ENCODE measurements at places on chromosomes 13 and 19. TPM values are rescaled to one million over a fixed set of nuclear protein-coding genes. Genes with fewer than 3 reads are reported as not detected.
A peak's percentile ranks its signal among the peaks of the same experiment; 100 is the strongest.

The SIGLEC10 gene
- total RNA-seq: not detected

The CCL25 gene
- not detected for total RNA-seq

The HRC gene
- total RNA-seq: not detected

The ATXN8OS gene
- not detected for total RNA-seq

The CEACAM1 gene
- total RNA-seq: 10.9 TPM

The PNPLA6 gene
- 90.4 TPM for total RNA-seq

The HSH2D gene
- total RNA-seq: not detected

The STAP2 gene
- 28.5 TPM for total RNA-seq

The SYCN gene
- total RNA-seq: not detected

The C5AR1 gene
- total RNA-seq: not detected

GRCh38 chr19:16671652-16672274, 10.8 kb downstream of the TMEM38A start:
- DNase-seq: no peak

DNA sequence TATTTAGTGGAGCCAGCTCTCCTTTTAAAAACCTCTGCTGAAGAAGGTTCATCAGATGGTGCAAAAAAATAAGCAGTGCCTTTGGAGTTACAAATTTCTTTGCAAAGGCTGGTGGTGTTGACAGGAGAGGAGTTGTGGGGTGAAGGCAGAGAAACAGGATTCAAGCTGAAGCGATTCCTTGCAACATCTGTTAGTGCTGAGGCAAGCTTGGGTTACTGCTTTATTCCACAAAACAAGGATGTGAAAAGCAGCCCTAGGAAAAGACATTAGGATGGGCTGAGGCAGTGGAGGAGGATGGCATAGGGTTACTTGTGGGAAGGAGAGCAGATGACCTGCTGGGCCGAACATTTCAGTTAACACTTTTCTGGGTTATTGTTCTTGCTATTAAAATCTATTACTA, 390.7 kb downstream of the DLEU7 start:
- DNase-seq: no peak

DNA sequence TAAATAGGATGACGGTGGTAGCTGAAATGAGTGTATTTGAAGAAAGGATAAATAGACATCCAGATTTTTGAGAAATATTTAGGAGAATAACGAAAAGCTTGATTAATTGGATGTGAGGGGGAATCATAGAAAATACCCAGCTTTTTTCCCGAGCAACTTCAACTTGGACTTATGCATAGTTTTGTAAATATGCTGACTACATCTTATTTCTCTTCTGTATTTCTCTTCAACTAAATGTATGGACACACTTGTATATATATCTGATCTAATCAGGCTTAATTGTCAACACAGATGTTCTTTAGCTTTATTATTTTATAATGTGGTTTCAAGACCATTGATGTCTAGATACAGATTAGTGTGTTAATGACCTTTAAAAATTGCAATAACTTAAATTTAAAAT, 685.0 kb downstream of the SLITRK1 start:
- DNase-seq: no peak

- no peak for DNase-seq
Observed at GRCh38 chr19:23673132-23673531, 13.9 kb downstream of the ZNF675 start.

- no peak for DNase-seq
Observed at GRCh38 chr13:30998136-30999088, 66.0 kb downstream of the TEX26 start.

DNA sequence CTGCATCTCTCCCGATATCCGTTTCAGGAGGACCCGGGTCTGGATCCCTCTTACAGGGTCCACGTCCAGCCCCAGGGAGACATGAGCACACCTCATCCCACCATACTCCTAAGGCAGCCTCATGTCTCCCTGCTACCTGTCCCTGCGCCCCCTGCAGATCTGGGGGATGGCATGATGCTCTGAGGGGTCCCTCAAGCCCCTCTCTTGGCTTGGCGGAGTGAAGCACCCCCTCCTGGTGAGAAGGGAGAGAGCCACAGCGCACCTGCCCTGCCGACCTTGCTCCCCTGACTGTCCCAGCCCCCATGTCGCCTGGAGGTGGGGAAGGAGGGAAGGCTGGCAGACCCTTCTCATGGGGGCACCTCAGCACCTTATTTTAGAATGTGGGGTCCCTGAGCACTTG, 21.5 kb upstream of the ARHGEF7 start:
- no peak for DNase-seq

DNA sequence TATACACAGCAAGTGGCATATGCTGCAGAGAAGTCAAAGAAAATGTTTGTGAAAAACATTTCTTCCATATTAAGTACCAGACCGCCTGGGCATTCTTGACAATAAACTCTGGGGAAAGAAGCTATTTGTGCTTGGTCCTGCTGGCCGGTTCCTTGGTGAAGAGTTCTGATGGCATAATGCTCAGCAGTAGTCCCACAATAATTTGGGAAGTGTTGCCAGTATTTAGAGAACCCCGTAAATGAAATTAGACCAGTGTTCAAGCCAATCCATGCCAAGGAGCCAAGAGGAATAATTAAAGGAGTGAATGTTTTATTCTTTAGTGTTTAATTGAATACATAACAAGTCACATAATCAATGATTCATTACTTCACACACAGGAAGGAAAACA, 6.3 kb downstream of the KCTD12 start:
- DNase-seq: no peak

DNA sequence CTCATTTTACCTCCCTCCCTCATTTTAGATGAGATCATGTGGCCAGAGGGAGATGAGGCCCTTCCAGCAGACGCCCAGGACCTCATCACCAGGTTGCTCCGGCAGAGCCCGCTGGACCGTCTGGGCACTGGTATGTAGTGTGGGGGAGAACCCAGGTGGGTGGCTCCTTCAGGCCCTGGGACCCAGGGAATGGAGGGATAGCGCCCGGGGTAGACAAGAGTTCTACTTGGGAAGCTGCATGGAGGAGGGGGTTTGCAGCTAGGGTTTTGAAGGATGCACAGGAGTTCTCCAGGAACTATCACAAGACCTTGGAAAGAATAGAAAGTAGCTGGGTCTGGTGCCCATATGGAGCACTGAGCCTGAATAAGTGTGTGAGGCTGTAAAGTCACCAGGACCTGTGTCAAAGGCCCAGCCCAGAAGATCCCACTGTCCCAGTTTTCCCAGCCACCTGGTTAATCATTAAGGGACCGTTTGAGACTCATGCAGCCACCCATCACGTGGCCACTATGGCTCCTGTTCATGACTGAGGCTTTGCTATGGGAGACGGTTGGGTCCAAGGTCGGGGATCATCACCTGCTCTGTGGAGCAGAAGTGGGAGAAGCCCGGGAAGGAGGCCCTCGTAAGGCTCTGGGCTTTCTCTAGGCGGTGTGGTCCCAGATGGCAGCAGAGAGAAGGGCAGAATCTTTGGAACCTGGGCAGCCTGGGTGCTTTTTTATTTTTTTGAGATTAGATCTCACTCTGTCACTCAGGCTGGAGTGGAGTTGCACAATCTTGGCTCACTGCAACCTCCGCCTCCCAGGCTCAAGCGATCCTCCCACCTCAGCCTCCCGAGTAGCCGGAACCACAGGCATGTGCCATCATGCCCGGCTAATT, 17.0 kb upstream of the PIK3R2 start:
- no peak for DNase-seq

DNA sequence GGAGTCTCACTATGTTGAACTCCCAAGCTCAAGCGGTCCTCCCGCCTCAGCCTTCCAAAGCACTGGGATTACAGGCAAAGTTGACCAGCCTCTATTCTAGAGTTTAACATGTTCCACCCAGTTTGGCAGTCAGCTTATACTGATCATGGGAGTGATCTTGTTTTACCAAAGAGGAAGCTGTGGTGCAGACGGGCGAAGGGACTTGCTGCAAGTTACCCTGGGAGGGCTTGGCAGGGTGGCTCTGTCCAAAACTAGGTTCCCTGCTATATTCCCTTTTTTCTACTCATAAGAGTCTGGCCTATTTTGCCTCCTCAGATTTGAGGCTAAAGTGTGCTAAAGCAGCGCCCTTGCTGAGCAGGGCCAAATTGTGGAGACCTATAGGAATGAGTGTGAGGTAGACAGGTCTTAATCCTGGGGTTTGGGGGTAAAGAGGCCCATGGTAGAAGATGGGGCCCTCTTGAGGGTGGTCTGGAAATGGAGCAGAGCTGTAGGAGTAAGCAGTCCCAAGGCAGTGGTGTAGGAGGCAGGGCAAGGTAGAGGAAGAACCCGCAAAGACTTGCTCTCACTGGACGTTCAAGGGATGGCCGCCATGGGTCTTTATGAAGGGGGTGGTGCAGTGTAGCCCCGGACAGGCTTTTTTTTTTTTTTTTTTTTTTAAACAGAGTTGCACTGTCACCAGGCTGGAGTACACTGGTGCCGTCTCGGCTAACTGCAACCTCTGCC, 3.3 kb downstream of the RPS19 start:
- no peak for DNase-seq

DNA sequence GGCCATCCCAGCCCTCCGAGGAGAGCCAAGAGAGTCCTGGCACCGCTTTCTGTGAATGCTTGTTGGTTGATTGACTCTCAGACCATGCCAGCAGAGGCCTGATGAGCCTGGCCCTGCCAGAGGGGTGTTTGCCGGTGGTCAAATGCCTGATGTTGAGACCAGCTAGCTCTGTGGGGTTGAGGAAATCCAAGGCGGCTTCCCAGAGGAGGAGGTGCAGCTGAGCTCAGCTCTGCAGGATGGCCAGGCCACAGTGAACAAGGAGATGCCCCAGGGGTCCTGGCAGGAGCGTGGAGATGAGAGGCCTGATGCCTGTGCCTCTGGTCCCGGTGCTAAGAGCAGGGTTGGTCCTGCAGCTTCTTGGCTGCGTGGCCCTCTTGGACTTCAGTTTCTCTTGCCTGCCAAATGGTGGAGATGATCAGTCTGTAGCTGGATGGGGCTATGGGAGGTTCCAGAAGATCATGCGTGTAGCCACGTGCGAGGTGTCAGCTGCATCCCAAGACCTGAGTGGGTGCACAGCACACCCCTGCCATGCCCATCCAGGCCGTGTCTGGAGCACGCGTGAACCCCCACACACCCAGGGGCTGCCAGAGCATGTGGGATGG, 16.8 kb downstream of the NFIC start:
- no peak for DNase-seq

DNA sequence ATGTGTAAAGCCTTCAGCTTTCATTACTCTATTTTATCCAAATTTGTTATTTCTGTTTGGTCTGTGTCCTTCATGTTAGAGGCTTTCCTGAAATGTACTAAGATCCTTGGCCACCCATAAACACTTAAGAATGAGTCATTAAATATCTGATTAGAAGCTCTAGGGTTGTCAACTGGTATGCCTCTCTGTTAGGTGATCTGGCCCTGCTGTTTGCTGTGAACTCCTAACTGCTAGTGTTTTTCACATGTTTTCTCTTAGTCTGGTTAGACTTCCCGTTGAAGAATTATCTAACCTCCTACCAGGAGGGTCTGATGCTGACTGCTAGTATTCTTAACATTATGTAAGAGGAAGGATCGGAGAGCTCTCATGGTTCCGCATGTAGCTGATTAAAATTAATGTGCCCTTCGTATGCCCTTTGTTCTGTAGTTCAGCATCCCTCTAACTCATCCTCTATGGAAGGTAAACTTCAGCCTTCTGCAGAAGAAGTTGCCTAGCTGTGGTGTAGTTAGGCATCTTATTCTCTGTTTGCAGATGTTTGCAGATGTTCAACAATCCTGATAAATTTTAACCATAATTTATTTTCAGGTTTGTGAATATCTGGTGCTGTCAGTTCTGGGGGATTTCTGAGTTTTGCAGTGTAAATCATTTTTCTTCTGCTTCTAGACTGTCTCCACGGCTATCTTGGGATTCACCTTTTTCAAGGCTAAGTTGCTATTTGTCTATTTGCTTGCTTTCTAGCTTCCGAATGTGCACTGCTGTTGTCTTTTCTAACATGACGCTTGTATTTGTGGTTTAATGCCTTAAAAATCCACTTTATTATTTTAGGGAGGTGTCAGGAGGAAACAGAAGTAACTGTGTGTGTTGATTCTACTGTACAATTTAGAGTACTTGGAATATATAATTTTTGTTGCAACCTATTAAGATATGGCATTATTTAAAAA, 207.2 kb upstream of the SPRY2 start:
- peak; percentile 79 for DNase-seq

DNA sequence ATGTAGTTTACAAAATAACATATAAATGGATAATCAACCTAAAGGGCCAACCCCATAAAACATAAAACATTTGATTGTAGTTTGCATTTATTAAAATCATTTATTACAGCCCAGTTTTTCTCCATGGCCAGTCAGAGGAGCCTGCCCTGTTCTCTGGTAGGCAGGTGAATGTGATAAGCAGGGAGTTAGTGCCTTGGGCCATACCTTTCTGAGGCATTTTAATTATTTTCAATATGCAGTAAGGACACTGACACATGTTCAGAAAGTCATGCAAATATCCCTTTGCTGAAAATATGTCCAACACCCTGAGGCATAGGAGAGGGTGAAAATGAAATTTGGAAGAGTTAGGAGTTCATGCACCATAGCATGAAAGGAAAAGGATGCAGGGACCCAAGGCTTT, 242.6 kb upstream of the EDNRB start:
- no peak for DNase-seq

DNA sequence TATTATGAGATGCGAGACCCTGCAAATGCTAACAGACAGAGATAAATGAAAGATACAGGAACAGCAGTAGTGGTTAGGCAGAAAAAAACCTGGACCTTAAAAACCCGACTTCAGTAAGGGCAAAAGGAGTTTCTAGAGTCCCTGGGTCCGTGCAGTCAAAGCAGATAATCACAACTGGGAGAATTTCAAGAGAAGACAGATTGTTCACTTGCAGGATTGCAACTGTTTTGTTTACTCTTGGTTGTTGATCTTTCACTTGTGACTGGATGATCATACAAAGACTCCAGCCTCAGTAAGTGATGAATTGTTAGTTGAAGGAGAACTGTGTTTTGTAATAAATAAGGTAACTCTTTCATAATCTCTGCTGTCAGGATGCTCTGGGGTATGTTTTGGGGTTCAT, 135.1 kb downstream of the GPC6 start:
- no peak for DNase-seq

DNA sequence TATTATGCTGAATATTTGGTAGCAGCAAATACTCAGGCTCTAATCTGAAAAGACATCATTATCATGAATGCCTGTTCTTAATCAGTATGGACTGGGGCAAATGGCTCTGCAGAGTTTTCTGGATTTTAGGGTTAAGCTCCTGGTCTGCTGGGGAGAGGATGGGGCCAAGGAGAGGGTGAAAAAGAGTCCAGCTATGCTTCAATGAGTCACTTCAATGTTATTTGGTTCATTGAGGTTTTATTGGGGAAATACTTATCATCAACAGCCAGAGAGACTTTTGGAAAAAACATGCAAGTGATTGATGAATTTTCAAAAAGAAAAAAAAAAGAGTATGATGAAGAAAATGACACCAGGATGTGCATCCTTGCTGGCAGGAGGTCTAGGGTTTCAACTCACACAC, 278.3 kb downstream of the UQCRFS1 start:
- no peak for DNase-seq
